G401 (cell line): ENCODE measurements at places on chromosomes 4 and X.

GRCh38 chr4:172048666-172049065 lies 235.5 kb downstream of the GALNTL6 start:
- DNase-seq, result no peak

DNA sequence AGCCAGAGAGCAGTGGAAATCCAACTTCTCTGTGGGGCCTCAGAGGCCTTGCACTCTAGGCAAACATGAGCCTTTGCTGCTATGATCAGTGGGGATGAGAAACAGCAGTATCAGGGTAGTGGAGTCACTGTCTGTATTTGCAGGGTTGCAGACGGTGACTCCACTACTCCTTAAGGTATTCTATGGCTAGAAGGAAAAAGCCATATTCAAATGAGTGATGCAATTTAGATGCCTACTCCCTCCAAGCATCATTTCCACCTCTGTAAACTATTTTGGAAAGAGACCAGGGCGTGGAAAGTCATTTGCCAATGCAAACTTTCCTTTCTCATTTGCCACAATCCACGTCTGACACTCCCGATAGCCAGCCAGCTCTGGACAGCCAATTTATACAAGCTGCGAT lies 35.6 kb upstream of the FAM9B start:
- no peak for DNase-seq

DNA sequence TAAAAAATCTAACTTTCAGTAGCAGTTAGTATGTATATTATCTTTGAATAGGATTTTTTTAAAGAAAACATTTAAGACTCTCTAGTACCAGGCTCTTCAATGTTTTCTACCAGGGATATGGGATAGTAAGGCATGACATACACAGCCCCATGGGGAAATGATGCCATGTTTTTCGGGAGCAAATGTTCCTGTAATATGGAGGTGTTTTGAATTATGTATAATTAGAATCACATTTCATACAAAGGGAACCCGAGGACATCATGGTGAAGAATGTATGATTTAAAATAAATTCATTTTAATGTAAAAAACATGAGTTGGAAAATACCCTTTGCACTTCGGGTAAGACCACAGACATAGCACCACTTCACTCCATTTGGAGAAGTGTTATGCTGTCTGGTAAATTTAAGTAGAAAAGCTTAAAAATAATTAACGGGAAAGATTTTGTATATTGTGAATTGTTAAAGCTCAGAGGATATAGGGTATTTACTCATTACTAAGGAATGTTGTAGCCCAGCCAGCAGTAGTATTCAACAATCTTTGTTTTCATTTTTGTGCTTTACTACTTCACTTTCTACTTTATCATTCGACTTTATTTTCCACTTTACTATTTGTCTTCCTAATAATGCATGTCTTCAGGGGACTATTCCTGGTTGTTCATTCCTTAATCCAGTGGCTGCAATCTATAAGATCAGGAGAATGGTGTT lies 2050.7 kb downstream of the ARAP2 start:
- no peak for DNase-seq

DNA sequence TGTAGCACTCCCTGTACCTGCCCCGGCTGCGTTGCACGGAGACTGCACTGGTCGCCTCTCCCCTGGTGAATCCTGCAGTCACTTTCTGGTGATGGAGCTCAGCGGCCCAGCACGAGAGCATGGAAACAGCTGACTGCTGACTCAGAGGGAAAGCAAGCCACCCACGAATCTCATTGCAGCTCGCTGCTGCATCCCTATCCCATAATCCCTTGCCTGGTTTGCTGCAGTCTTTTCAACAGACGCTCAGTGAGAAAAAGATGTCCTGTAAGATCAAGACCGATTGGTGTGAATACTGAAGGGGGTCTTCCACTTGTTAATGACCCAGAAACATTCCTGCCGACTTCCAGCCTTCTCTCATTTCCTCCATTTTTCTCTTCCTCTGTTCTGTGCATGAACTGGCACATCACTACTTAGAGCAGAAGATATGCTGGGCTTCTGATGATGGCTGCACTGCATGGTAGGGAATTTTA lies 52.9 kb downstream of the TRIM2 start:
- peak; percentile 95 for DNase-seq

GRCh38 chr4:53150631-53151488 lies 215.0 kb downstream of the SCFD2 start:
- no peak for DNase-seq

DNA sequence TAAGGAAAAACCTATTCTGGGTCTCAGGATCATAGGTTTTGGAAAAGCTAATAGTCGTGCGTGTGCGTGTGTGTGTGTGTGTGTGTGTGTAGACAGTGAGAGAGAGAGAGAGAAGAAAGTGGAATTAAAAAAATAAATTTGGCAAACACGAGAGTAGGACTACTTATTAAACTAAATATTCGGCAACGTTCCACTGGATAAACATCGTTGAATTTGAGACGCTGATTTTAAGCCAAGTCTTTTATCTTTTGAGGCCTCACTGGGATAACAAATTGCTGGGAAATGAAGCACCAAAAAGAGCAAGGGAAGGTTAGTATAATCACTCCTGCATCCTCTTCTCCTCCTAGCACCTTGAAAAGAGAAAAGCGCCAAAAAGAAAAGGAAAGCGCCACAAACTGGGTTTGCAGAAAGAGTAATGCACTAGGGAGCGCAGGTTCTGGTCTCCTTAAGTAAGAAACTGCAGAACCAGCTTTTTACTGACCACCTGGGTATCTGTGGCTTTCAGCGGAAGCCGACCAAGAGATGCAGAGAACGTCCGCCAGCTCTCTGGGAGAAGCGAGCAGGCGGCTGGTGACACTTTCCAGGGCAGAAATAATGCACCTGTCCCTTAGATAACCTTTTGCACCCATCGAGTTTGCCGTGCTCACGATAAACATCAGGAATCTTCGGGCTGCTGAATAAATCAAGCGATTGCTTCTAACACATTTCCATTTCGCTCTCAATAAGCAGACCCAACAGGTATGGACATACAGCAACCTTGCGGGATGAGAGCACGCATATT lies 3.4 kb downstream of the ATOH1 start:
- no peak for DNase-seq

- no peak for DNase-seq
Observed at GRCh38 chr4:77007358-77008230, 58.0 kb downstream of the SEPTIN11 start.

DNA sequence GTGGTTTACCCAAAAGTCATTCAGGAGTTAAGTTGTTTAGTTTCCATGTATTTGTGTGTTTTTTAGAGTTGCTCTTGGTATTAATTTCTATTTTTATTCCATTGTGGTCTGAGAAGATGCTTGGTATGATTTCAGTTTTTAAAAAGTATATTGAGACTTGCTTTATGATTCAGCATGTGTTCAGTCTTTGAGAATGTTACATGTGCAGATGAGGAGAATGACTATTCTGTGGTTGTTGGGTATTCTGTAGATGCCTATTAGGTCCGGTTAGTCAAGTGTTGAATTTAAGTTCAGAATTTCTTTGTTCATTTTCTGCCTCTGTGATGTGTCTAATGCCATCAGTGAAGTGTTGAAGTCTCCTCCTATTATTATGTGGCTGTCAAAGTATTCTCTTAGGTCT lies 249.4 kb downstream of the ARHGAP10 start:
- DNase-seq, result no peak

DNA sequence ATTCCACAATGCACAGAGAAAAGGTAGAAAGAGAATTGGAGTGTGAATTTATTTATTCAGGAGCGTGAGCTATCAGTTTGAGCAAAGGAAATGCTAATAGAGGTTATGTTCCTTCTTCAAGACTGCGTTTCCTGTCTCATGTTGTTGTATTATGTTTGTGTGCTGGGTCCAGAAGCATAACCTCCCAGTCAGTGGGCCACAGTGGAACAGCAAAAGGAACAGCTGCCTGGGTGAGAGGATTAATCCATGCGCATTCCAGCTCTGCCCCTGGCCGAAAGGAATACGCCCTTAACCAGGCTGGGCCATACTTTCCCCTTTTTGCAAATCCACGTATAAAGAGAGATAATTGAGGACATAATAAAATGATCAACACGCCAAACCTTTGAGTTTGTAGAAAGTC lies 32.4 kb upstream of the ARX start:
- DNase-seq, result no peak

DNA sequence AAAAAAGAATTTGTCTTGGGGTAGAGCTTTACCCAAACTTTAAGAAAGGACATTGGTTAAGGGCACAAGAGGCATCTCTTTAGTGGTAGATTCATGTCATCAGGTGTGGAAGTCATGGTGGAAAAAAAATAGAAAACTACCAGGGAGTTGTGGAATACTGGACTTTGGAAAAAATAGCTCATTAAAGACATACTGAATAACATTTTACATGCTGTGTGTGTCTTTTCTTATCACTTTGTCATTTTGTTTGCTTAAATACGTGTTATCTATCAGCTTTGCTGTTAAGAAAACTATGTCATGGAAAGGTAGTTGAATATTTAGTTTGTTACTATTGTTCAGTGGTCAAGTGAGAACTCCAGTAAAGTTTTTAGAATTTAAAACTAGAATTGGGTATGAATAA lies 147.0 kb downstream of the CCSER1 start:
- no peak for DNase-seq

DNA sequence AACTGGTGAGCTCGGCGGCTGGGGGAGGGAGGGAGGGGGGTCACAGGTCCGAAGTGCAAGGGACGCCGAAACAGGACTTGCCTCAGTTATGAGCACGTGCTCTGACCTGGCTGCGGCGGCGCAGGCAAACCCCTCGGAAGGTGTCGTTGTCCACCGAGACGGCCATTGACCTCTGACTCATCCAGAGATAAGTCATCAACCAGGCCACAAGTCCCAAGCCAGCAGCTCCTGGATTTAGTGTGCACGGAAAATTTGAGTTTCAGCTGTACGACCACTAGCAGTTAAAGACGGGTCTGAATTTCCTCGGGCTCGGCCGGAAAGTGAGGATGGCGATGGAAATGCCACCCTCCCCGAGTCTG lies 674 bp downstream of the SH3D19 start:
- peak; percentile 61 for DNase-seq

- DNase-seq, result no peak
Observed at GRCh38 chr4:40800064-40800463, 50.3 kb downstream of the NSUN7 start.

DNA sequence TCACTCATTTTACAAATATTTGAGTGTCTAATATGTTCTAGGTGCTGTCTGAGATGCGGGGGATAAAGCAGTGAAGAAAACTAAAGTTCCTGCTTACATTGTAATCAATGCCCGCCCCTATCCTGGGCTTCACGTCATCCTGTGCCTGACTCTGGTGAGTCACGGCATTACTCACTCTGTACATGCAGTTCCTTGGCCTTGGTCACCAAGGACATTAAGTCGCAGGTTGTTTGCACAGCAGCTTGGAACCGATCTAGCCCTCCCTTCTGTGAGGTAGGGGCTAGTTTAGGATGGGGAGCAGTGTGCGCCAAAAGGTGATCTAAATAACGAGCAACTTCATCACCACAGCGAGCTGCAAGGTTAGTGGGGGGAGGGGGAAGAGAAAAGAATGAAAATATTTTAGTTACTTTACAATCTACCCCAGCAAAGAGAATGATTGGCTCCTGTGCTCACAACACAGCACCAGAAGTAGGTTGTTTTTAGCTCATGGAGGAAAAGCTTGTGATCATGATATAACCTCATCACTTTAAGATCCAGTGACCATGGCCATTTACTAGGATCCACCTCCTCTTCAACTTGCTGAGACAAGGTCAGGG lies 48.0 kb upstream of the HDAC8 start:
- DNase-seq, result no peak

DNA sequence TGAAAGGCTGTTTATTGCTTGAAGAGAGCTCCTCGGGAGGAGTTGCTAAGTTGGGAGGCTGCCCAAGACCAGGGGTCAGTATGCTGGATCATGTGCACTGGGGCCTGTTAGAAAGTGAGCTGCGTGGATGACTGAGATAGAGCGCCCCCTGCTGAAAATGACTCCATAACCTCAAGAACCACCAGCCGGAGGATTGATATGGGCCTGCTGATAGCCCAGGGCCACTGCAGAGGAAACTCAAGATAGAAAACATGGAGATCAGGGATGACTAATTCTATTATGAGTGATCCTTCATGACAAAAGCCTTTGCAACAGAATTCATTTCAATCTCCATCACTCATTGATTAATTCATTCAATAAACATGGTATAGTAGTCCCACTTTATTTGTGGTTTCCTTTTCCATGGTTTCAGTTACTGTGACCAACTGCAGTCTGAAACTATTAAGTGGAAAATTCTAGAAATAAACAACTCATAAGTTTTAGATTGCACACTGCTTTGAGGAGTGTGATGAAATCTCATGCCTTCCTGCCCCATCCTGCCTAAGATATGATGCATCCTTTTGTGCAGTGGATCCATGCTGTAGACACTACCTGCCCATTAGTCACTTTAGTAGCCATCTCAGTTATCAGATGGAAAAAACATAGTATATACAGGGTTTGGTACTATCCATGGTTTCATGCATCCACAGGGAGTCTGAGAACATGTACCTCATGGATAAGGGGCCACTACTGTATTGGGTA lies 126.7 kb upstream of the MBNL3 start:
- DNase-seq, result peak; percentile 1

- peak; percentile 77 for DNase-seq
Observed at GRCh38 chr4:80335554-80336358, at the start of gene CFAP299. TSS of gene CFAP299 (plus strand) at chr4:80335730.

GRCh38 chr4:1643971-1644735 lies 40.0 kb downstream of the FAM53A start:
- no peak for DNase-seq

GRCh38 chrX:81489987-81490386 lies 288.1 kb downstream of the SH3BGRL start:
- DNase-seq, result no peak

GRCh38 chr4:32037399-32037798 lies 1317.2 kb downstream of the PCDH7 start:
- DNase-seq, result no peak

GRCh38 chr4:37960679-37961450 lies 667 bp downstream of the PTTG2 start:
- DNase-seq, result no peak

- DNase-seq, result no peak
Observed at GRCh38 chrX:150038986-150039599, 100.8 kb upstream of the EOLA2 start.

DNA sequence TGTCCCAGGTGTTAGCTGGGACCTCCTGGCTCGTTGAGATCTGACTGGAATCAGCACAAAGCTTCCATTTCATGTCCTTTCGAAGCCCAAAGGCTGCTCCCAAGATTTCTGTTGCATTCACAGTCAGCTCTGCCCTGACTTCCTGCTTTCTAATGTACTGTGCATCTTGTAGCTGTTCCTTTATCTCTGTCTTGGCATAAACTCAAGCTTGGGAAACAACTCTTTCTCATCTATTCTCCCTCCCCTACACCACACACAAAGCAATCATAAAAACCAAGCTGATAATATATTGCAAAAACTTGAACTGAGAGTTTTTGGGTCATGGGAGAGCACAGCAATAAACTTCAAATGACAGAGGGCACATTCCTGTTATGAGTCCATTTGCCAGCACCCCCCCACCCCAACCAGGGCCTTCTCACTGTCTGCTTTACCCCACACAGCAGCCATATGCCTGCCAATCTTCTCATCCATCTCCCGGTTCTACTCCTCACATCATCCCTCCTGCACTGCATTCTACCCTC lies 76.3 kb downstream of the SYNPO2 start:
- DNase-seq, result no peak

- no peak for DNase-seq
Observed at GRCh38 chrX:110252711-110253110, 65.2 kb downstream of the AMMECR1 start.
